CD4-positive, alpha-beta T cell (primary cell): ENCODE measurements at places on chromosomes 5 and 9. TPM values are rescaled to one million over a fixed set of nuclear protein-coding genes. Genes with fewer than 3 reads are reported as not detected.

GRCh38 chr5:10317825-10318682 is 10.4 kb upstream of the CMBL start:
- H3K27ac ChIP-seq = no peak overlapping the region
- H3K27me3 ChIP-seq = no peaks in the 10 kb centered on the region
- no peak overlapping the region for H3K4me3 ChIP-seq
- no peaks in the 10 kb centered on the region for H3K4me1 ChIP-seq
- no peaks in the 10 kb centered on the region for H3K36me3 ChIP-seq
- DNase-seq = no peak

DNA sequence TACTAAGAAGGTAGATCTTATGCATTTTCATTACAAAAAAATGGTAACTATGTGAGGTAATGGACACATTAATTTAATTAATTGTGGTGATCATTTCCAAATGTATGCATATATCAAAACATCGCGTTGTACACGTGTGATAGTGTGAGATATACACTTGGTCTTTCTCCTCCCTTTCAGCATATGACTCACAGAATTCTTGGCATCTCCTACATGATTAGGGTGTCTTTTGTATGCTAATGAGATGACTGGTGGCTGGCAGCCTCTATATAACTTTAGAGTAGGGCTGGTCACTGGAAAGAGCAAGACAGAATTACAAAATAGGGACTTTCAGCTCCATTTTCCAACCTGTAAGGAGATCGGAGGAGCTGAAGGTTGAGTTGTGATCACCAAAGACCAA is 1167.6 kb downstream of the CDH12 start:
- H3K4me3 ChIP-seq = no peak overlapping the region
- no peaks in the 10 kb centered on the region for H3K36me3 ChIP-seq
- no peaks in the 10 kb centered on the region for H3K27me3 ChIP-seq
- no peak overlapping the region for H3K27ac ChIP-seq
- DNase-seq = no peak

DNA sequence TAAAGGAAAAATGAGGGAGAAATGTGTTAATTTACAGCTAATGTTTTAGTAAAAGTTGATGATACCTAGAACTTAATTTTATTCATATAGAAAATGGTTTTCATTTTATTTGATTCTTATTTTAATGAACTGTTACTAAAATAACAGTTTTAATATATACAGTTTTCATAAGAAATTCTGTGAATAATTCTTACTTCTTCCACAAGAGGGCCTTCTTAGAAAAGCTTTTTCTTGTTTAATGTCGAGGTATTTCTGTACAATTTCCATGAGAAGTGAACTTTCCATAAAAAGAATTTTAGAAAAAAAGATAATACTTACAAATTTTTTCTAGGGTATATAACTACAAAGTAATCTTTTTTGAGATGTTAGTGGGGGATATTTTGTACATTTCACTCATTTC is 73.9 kb downstream of the KLF9 start:
- no peaks in the 10 kb centered on the region for H3K36me3 ChIP-seq
- DNase-seq = no peak
- no peak overlapping the region for H3K4me3 ChIP-seq
- no peaks in the 10 kb centered on the region for H3K27me3 ChIP-seq

DNA sequence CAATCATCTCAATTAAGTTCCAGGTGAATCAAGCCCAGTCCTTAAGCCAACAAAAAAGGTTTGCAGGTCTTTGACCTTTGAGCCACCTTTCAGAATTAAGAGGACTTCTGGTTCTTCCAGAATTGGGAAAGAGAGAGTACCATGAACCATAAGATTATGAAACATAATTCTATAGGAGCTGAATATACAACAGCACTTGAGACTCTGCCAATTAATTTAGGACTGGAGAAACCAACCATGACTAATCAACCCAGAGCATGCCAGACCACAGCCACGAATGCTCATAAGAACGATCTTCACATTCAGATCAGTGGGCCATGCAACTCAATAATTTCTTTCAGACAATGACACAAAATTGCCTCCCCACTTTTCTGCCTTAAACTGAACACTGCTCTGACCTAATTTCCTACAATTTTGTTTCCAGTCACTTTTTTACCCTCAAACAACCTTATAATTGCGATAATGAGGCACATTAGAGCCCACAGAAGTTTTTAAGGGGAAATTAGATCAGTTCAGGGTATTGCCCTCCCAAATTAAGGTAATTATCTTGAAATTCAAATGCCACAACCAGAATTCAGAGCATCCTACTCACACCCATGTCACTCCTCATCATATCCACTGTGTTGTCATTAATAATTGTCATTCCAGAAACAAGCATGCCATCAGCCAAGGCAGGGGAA is 213.4 kb downstream of the ATPSCKMT start:
- no peak overlapping the region for H3K27ac ChIP-seq
- no peaks in the 10 kb centered on the region for H3K36me3 ChIP-seq
- no peaks in the 10 kb centered on the region for H3K4me1 ChIP-seq
- DNase-seq = no peak
- no peak overlapping the region for H3K4me3 ChIP-seq

DNA sequence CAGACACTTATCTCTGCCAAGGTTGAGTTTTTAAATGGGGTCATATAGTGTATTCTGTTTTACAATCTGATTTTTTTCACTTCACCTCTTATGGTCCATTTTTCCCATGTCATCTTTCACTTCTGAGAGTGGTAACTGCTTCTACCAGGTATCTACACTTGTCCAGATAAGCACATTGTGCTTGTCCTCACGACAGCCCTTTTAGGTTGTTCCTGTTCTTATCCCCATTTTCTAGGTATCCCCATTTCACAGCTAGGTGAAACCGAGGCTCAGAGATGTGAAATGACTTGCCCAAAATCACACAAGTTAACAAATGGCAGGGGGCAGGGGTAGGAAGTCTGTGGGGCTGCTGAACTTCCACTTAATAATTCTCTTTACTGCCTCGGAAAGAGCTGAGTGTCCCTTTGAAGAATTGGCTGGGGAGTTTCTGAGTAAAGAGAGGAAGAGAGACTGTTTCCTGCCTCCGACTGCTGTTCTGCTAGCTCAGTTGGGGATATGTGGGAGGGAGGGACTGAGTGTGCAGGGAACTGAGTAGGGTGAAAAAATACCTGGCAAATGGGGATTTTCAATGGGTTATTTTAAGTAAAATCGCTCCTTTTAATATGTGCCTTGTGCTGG is 255.4 kb downstream of the GRIA1 start:
- no peaks in the 10 kb centered on the region for H3K4me1 ChIP-seq
- no peak overlapping the region for H3K27ac ChIP-seq
- H3K36me3 ChIP-seq = no peaks in the 10 kb centered on the region
- H3K4me3 ChIP-seq = no peak overlapping the region

- H3K4me3 ChIP-seq = no peak overlapping the region
- H3K27ac ChIP-seq = no peak overlapping the region
- no peaks in the 10 kb centered on the region for H3K4me1 ChIP-seq
- no peak for DNase-seq
Observed at GRCh38 chr5:91301106-91301846, 81.8 kb downstream of the ARRDC3 start.

- no peak overlapping the region for H3K27ac ChIP-seq
- no peak overlapping the region for H3K4me3 ChIP-seq
- no peak for DNase-seq
- peaks cover 73% of the 10 kb centered on the region for H3K36me3 ChIP-seq
- H3K27me3 ChIP-seq = no peaks in the 10 kb centered on the region
Observed at GRCh38 chr5:169670769-169671525, 33.9 kb downstream of the DOCK2 start.

DNA sequence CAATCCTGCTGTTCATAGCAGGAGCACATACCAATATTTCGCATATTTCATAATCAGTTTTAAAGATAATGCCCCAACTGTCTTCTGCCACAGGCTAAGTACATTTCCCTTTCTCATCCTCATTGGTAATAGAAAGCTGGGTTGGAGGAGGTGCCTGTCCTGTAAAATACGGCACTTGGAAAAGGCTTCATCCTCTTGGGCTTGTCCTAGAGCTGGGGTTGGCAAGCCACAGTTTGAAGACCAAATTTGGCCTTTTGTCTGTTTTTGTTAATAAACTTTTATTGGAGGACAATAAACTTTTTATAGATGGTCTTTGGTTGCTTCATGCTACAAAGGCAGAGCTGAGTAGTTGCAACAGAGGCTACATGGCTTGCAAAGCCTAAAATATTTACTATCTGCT is 997.8 kb upstream of the CDH18 start:
- H3K36me3 ChIP-seq = no peaks in the 10 kb centered on the region
- DNase-seq = no peak
- H3K27me3 ChIP-seq = no peaks in the 10 kb centered on the region
- H3K4me1 ChIP-seq = no peaks in the 10 kb centered on the region
- no peak overlapping the region for H3K4me3 ChIP-seq

DNA sequence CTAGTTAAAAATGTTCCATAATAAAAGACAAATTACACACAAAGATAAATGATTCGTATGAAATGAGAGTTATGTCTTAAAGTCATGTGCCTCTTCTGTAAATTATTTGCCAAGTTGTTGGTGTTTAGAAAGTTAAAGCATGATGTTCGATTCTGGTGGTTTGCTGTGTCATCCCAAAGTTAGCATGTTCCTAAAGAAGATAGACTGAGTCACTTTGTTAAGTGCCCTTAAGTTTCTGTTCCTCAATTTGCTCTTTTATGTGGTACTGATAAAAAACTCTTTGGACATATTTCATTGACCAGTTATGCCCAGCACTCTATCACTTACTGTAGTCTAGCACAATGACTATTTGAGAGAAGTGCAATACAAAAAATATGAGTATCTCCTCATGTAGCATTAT is 366.9 kb upstream of the ZNF608 start:
- H3K36me3 ChIP-seq = no peaks in the 10 kb centered on the region
- H3K4me1 ChIP-seq = no peaks in the 10 kb centered on the region
- DNase-seq = peak; percentile 7

DNA sequence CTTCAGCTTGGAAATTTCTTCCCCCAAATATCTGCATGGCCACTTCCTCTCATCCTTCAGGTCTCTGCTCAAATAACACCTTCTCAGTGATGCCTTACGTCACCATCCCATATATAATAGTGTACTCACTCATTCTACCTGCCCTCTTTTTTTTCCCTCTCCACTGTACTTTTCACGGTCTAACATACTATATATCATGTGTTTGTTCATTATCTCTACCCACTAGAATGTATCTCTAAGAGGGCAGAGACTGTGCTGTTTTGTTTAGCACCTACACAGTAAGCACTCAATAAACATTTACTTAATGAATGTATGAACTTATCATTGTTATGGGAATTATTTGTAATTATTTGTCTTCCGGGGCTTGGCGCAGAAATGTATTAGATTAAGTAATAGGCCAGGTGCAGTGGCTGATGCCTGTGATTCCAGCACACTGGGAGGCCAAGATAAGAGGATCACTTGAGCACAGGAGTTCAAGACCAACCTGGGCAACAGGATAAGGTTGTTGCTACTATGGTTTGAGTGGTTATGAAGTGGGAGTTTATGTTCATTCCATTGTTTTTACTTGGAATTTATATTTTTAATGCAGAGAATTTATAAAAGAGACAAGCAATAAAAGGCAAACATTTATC is 6.0 kb upstream of the IL13 start:
- no peak for DNase-seq
- peaks cover 13% of the 10 kb centered on the region for H3K4me1 ChIP-seq
- no peaks in the 10 kb centered on the region for H3K36me3 ChIP-seq
- peaks cover 15% of the 10 kb centered on the region for H3K27me3 ChIP-seq
- H3K4me3 ChIP-seq = no peak overlapping the region

KCTD16 gene
- not detected for total RNA-seq

CATSPER3 gene
- total RNA-seq = 0.56 TPM

HTR1A gene
- not detected for total RNA-seq
